ENCODE measurements at places on chromosomes 2 and 18.
A peak's percentile ranks its signal among the peaks of the same experiment; 100 is the strongest.

DNA sequence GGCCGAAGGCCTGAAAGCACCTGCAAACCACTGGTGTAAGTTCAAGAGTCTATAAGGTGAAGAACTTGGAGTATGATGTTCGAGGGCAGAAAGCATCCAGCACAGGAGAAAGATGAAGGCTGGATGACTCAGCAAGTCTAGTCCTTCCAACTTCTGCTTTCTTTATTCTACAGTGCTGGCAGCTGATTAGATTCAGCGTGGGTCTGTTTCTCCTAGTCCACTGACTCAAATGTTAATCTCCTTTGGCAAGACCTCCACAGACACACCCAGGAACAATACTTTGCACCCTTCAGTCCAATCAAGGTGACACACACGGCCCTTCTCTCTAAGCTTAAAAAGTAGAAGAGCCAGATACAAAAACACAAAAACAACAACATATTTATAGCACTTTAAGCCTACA, 43.4 kb downstream of the NMS start:
- DNase-seq = no peak

- DNase-seq = no peak
Observed at GRCh38 chr18:13054336-13054735, 63.2 kb downstream of the CEP192 start.

DNA sequence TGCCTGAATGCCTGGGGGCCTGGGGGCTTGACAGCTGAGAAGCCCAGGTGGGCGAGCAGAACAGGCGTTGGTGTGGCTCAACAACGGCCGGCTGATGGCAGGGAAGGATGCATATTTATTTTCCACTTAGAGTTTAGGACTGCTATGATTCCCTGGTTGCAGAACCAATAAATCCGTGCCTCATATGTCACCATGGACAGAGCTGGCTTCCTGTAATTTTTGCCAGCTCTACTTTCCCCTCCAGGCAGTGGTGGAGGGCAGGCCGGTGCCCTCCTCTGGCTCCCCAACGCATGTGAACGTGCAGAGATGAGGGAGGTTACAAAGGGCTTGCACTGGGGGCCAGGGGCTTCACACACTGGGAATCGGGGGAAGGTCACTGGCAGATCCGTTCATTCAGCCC, 18.2 kb downstream of the SAG start:
- no peak for DNase-seq

- DNase-seq = no peak
Observed at GRCh38 chr2:227324642-227324994, 433 bp upstream of the MFF start.

DNA sequence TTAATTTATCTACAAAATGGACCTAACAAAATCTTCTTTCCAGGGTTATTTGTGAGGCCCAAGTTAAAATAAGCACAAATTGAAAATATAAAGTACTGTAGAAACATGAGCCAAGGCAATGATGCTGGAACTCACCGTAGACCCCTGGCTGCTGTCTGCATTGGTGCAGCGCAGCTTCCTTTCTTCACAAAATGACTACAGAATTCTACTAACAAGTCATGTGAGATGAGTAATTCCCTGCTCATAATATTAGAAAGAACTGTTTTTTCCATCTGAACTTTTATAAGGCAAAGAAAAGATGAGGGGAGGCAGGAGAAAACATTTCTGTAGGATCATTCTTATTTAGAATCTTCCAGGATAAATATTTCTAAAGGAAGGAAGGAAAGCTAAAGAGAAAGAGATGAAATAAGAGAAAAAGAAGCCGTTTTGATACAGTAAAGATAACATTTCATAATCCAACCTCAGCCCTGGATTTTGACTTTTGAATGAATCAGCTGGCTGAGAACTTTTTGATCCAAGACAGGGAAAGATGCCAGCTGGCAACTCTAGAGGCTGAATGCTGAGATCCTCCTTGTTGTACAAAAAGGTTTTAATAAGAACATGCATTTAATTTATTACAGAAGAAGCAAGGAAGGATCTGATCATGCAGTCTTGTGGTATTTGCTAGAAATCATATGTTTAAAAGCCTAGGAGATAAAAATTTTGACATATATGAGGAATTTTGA, 183.9 kb upstream of the KLHL14 start:
- no peak for DNase-seq

DNA sequence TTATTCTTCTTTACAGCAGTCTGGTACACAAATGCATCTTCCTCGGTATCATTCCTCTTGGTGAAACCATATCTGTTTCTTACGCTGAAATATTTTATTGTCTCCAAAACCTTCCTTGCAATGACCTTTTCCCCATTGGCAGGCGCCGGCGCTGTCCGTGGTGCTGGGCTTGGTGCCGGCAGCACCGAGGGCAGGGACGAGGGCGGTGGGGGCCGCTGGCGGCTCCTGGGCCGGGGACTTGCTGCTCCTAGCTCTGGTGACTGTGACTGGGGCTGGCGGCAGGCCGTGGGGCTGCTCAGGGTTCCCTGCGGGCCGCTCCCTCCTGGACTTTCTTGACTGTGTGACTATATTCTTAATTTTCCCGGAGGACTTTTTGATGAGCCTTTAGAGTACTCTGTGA, 72.5 kb downstream of the GPR39 start:
- peak; percentile 24 for DNase-seq

DNA sequence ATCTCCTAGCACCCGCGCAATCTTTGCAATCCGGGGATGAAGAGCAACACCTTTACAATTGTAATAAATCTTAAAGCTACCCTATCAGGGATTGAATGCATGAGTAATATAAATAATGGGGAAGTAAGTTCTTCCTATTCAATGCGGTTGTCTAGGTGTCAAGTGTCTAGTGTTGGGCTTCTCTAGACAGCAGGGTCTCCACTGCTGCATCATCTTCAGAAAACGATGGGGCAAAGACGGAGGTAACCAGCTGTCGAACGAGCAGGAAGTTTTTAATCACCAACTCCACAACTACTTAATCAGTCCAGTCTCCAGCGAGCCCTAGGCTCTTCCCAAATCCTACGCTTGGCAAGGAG, 573 bp downstream of the STAM2 start:
- no peak for DNase-seq

DNA sequence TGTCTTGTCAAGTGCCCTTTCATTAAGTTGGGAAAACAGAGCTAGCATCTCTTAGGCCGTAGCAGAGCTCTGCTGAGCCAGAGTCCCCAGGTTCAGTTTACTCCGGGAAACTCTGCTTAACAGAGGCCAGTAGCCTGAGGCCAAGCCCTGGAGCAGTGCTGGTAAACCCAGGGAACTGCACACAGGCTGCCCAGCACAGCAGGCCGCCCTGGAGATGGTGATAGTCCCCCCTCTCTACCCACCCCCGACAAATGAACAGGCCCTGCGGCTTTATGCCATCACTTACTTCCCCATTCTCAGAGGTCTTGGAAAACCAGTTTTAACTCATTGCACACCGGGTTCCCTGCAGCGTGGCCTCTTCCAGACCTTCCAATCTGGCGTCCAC, 3.5 kb downstream of the CNNM4 start:
- no peak for DNase-seq

DNA sequence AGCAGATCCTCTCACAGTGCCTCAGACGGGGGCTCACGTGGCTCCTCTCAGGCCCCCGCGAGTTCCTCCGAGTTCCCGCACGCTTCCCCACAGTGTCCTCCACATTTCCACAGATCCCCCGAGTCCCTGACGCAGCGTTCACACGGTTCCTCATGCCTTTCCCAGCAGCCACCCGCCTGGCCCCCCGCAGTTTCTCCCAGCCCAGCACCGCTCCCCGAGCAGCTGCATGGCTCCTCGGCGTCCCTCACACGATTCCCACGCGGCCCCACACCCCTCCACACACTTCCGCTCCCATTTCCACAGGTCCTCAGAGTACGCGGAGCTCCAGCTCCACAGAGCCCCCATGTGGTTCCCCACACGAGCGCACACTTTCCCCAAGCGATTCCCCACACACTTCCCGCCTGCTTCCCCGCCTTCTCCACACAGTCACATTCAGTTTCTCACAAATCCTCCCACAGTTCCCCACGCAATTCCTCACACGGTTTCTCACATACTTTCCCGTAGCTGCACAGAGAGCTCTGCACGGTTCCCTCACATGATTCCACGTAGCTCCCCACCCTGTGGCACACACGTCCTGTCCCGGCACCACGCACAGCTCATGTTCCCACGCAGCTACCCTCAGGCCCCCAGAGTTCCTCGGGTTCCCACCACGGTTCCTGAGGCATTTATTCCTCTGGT, 39.9 kb downstream of the KIF1A start:
- DNase-seq = no peak

- no peak for DNase-seq
Observed at GRCh38 chr2:174477759-174478158, 9.1 kb downstream of the GPR155 start.

DNA sequence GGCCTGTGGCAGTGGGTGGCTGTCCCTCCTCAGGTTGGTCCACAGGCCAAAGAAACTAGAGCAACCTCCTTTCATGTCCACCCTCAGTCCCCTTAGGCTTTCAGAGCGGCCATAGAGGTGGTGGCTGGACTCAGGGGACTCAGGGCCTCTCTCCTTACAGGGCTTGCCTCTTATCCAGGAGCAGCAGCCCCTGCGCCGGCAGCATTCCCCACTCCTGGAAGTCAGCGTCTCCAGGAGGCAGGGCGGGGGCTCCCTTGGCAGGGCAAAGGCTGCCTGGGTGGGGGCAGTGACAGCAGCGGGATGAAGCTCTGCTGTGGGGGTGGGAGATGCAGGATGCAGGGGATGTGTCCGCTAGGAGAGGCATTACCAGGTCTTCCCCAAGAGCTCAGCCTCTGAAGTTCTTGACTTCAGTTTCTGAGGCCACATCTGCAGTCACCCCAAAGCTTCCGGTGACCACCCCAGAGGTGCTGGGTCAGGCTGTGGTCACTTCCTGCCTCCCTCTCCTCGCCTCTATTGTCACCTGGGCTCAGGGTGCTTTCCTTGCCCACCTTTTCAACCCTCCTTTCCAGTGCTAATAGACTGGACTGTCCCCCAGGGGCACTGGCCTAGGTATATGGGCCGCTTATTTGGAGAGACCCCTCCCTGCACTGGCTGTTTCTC, 8.6 kb upstream of the GPR55 start:
- DNase-seq = no peak

- peak; percentile 71 for DNase-seq
Observed at GRCh38 chr2:65299246-65299645, 71.6 kb downstream of the ACTR2 start.

- no peak for DNase-seq
Observed at GRCh38 chr2:172101821-172102390, 794 bp downstream of the DLX2 start.

DNA sequence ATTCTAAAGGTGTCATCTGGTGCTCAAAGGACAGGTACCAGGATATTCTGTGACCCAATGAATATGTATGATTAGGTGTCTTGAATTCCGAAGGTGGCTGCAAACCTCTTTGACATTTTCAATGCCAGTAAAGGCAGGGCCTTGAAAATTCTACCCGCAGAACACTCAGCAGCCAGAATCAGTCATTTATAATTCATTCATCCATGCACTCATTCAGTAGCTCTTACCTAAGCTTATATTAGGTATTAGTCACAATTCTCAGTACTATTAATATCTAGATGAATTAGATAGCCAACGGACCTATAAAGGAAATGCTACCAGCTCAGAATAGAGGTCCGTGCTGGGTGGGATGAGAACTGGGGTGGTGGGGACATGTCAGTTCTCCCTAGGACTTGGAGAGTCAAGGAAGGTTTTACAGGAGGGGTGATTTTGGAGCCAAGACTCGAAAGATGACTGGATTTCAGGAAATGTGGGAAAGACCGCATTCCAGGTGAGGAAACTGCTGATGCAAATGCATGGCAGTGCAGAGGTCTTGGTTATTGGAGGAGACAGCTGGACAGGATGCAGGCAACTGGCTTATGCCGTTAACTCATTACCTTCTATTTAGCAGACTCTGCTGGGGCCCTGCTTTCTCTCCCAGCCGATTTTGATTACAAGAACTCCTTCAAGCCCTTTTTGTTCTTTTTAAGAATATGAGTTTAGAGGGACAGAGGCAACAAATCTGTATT, 7.2 kb downstream of the TRIB2 start:
- no peak for DNase-seq

DNA sequence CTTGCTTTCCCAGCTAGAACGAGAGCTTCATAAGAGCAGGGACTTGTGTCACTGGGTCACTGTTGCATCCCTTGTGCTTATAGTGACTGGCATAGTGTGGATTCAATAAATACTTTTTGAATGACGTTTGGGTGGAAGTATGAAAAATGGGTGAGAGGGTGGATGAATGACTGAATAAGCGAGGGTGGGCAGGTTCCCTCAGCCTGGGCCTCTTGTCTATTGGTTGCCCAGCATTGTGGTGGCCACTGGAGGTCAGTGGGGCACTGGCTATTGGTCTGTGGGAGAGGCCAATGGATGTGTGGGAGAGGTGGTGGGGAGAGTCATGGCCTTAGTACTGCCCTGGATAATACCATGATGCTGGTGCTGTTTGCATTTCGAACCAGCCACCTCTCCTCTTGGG, 93.8 kb upstream of the SKOR2 start:
- peak; percentile 11 for DNase-seq

DNA sequence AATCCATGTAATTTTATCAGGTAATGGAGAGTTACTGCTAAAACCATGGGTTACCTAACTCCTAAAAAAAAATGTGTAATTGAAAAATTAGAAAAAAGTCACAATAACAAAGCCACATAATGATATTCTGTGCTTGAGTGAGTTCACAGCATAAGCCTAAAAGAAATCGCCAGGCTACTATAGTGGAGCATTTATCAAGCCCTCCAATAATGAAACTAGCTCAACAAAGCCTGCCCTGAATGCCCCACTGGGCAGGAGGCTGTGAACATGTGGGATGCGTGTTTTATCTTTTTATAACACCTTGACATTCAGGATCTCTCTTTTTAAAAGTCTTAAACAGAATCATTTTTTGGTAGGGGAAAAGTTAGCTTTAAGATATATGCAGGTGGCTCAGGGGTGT, 86.3 kb downstream of the KCTD18 start:
- no peak for DNase-seq

DNA sequence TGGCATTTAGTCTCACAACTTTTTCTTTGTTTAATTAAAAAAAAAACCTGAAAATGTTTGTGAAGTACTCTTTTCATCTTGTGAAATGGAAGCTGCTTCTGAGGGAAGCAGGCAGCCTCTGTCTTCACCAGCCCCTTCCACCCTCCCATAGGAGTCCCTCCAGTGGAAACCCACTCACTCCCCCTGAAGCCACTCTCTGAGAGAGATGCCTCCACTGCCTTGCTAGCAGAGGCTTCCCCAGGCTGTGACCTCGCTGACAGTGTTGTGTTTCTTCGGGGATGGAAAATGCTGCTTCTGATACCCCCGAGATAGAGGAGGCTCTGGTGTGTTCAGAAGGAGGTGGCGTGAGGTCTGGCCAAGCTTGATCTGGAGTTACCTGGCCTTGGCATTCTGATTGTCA, 59.9 kb downstream of the SH3RF3 start:
- DNase-seq = no peak

DNA sequence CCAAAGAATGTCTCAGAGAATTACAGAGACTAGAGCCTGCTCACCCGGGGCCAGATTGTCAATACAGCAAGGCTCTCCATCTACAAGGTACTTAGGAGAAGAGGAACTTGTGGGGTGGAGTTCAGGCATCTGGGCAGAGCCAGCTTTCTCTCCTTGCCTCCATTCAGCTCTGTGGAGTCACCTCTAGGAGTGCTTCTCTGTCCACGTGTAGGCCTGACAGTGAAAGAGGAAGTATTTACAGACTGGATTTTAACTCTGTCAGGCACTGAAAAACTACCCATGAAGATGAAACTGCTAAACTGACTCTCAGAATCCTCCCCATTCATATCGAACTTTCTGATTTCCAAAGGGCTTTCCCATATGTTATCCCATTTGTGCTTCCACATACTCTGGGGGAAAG, 315.6 kb downstream of the SETBP1 start:
- no peak for DNase-seq

All from ELR (cell line).